ENCODE measurements at places on chromosomes 6 and 20. TPM values are rescaled to one million over a fixed set of nuclear protein-coding genes. Genes with fewer than 3 reads are reported as not detected.

Gene GCNT2
- 42.9 TPM for total RNA-seq

Gene SOBP
- total RNA-seq = 16.2 TPM

Gene NMBR
- not detected for total RNA-seq

Gene HCRTR2
- not detected for total RNA-seq

Gene EYA4
- total RNA-seq = 18.7 TPM

Gene LBP
- total RNA-seq = 3.5 TPM

Gene SNAI1
- total RNA-seq = 4.5 TPM

Gene ZNF165
- 0.42 TPM for total RNA-seq

Gene TSBP1
- total RNA-seq = not detected

Gene FAM110A
- total RNA-seq = 1.2 TPM

Gene NKAIN4
- total RNA-seq = not detected

Gene SHLD1
- 4.9 TPM for total RNA-seq

Gene OGFRL1
- 5.3 TPM for total RNA-seq

Gene PNLDC1
- 0.13 TPM for total RNA-seq

Gene ZBTB12
- total RNA-seq = 2.3 TPM

Gene RTEL1
- total RNA-seq = 6.3 TPM

Gene LRRN4
- total RNA-seq = not detected

Gene THBS2
- 11.5 TPM for total RNA-seq

Gene BPIFB2
- total RNA-seq = not detected

Gene MYLK4
- total RNA-seq = 1.5 TPM

Gene CCR6
- not detected for total RNA-seq

Gene SOX18
- total RNA-seq = 23.5 TPM

Gene CD164
- 135 TPM for total RNA-seq

Gene HDGFL1
- total RNA-seq = not detected

Gene RALGAPA2
- total RNA-seq = 21.0 TPM

Gene PLEKHG1
- 8.7 TPM for total RNA-seq

Gene CGAS
- 1.5 TPM for total RNA-seq

Gene EBF4
- total RNA-seq = 4.5 TPM

Gene CD83
- 1.00 TPM for total RNA-seq

Gene CST1
- not detected for total RNA-seq

Gene CDSN
- not detected for total RNA-seq

Gene KHDC1
- 1.1 TPM for total RNA-seq

Gene BFSP1
- total RNA-seq = 0.47 TPM

Gene KCNK5
- total RNA-seq = 0.21 TPM

Gene PAK5
- total RNA-seq = not detected

Gene GOPC
- total RNA-seq = 23.3 TPM

Gene CLPSL2
- total RNA-seq = not detected

Gene HSPA12B
- 10.4 TPM for total RNA-seq

Gene TFAP2A
- 0.21 TPM for total RNA-seq

Gene PSORS1C1
- 2.3 TPM for total RNA-seq

Gene VGLL2
- total RNA-seq = 0.73 TPM

Gene POPDC3
- 37.4 TPM for total RNA-seq

Gene PROCR
- 11.5 TPM for total RNA-seq

Gene SPTLC3
- total RNA-seq = 4.1 TPM

Gene PDYN
- not detected for total RNA-seq

Gene TMEM244
- not detected for total RNA-seq

Gene FKBP1C
- total RNA-seq = 0.44 TPM

Gene KIF25
- total RNA-seq = 0.18 TPM

Gene DCDC2
- not detected for total RNA-seq

Gene MOG
- total RNA-seq = 2.6 TPM

Gene FHL5
- 5.5 TPM for total RNA-seq

Gene WFDC12
- not detected for total RNA-seq

Gene C2
- total RNA-seq = 63.0 TPM

Gene PGC
- total RNA-seq = not detected

Gene C20orf173
- total RNA-seq = not detected

Gene PMEPA1
- 28.5 TPM for total RNA-seq

All from heart right ventricle (tissue), 16 donors.